ENCODE measurements at places on chromosomes 1 and 21. TPM values are rescaled to one million over a fixed set of nuclear protein-coding genes. Genes with fewer than 3 reads are reported as not detected.

Gene TENT5C
- total RNA-seq = 112 TPM

Gene FMO5
- total RNA-seq = 4.4 TPM

- DNase-seq = no peak
These were observed 307.2 kb upstream of the LYPLAL1 start for GRCh38 chr1:218866507-218866906.

DNA sequence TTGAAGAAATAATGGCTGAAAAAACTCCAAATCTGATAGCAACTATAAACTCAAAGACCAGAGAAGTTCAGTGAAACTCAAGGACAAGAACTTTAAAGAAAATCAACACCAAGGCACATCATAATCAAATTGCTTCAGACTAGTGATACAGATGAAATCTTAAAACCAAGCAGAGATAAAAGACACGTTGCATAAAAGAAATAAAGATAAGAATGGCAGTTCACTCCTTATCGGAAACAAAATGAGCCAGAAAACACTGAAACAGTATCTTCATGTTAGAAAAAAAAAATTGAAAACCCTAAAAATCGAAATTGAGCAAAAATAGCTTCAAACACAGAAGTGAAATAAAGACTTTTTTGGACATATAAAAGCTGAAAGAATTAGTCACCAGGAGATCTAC, 4.6 kb upstream of the RAB4A start:
- no peak for DNase-seq

- no peak for DNase-seq
These were observed 50.4 kb upstream of the IFFO2 start for GRCh38 chr1:19006837-19007271.

DNA sequence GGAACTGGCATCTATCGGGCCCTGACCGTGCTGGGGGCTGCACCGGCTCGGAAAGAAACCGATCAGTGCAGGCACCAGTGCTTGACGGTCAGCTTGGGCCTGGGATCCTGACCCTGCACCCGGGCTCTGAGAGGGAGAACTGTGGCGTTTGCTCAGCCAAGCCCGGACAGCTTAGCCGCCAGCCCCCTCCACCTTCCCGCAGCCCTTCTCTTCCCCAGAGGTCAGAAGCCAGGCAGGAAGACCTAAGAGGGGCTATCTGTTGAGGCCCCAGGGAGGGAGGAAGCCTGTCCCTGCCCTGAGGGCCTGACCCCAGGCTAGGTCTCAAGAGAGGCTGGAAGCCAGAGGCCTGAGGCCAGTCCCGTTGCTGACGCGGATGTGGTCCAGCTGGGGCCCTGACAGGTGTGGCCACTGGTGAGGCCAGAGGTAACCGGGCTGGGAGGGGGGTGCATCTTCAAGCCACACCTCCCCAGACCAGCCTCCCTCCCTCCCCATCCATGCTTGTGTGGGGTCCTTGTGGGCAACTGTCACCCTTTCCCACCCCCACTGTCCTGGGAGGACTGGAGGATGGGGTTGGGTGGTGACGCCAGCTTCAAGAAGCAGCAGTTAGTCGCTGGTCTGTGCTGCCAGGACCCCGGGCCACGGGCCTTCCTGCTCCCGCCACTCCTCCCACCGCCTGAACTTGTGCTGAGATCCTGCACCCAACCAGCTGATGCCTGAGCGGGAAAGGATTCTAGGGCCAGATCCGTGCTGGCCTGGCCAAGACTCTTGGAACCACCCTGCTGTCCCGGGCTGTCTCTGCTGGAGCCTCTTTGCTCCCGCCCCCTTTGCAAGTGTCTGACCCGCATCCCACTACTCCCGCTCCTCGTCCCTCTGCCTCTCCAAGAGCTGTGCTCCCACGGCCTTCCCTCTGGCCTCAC, 2.6 kb upstream of the DVL1 start:
- no peak for DNase-seq

GRCh38 chr1:116988248-116988647, 13.3 kb upstream of the CD101 start:
- DNase-seq = no peak

Measured in B cell (primary cell).